ENCODE measurements at places on chromosomes 13 and 19.

GRCh38 chr19:42021185-42021584 lies 27.2 kb upstream of the ATP1A3 start:
- DNase-seq = no peak

DNA sequence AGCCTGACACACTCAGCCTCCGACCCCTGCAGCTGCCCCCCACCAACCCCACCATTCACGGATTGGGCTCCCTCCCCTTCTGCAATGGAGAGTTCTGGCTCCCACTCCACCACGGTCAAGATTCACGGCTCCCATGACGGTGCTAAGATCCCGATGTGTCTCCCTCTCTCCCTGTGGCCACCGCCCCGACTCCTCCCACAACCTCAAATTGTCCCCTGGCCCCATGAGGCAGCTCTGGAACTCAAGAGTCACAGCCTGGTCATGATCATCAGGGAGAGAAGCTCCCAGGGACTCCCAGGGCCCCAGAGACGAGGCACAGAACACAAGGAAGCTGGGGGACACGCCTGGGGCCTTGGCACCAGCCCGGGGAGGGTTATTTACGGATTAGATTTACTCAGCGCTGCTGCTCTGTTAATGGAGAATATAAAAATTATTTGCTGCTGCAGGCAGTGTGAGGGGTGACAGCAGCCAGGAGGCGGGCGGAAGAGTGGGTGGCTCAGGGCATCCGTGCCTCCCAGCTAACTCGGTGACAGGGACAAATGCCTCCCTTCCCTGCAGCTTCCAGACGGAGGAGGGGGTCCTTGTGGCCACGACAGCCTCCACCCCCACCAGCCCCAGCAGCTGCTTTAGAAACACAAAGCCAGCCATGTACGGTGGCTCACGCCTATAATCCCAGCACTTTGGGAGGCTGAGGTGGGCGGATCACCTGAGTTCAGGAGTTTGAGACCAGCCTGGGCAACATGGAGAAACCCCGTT lies 184.2 kb downstream of the PTPRS start:
- no peak for DNase-seq

DNA sequence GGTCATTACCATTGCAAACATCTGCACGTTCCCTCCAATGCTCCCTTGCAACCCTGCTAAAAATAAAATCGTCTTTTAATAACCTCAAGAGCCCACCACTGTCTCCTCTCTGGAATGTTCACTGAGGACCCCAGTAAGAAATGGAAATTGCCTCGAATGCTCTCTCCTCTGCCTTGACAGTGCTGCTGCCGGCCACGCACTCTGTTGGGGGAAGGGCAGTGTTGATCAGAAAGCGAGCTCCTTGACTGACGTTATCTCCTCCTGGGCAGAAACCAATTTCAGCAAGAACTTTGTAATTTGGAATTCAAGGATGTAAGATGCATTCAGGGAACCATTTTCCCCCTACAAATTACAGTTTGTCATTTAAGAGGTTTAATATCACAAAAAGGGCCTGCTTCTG lies 718.5 kb downstream of the UQCRFS1 start:
- DNase-seq = no peak

GRCh38 chr19:13056052-13056660 lies 46.5 kb downstream of the LYL1 start:
- DNase-seq = no peak

- no peak for DNase-seq
These were observed 16.5 kb downstream of the POU2F2 start for GRCh38 chr19:42115705-42116104.

- no peak for DNase-seq
These were observed 1049.3 kb downstream of the PCDH9 start for GRCh38 chr13:66180836-66181235.

GRCh38 chr13:94534166-94534565 lies 54.7 kb upstream of the DCT start:
- DNase-seq = no peak

DNA sequence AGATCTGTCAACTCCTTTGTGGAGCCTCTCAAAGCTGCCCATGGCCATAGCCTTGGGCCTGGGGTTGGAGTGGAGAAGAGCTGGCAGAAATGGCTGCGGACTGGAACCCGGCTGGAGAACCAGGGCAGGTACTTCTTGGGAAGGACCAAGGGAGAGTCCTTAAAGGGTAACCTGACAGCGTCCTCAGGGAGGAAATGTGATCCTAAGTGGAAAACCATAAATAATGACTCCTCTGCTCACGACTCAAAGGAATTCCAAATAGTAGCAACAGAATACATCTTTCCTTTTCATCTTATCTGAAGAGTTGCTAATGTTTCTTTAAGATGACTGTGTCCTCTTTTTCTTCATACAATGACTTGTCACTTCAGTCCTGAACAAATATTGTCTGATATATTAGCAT lies 41.0 kb downstream of the RAP2A start:
- DNase-seq = no peak

DNA sequence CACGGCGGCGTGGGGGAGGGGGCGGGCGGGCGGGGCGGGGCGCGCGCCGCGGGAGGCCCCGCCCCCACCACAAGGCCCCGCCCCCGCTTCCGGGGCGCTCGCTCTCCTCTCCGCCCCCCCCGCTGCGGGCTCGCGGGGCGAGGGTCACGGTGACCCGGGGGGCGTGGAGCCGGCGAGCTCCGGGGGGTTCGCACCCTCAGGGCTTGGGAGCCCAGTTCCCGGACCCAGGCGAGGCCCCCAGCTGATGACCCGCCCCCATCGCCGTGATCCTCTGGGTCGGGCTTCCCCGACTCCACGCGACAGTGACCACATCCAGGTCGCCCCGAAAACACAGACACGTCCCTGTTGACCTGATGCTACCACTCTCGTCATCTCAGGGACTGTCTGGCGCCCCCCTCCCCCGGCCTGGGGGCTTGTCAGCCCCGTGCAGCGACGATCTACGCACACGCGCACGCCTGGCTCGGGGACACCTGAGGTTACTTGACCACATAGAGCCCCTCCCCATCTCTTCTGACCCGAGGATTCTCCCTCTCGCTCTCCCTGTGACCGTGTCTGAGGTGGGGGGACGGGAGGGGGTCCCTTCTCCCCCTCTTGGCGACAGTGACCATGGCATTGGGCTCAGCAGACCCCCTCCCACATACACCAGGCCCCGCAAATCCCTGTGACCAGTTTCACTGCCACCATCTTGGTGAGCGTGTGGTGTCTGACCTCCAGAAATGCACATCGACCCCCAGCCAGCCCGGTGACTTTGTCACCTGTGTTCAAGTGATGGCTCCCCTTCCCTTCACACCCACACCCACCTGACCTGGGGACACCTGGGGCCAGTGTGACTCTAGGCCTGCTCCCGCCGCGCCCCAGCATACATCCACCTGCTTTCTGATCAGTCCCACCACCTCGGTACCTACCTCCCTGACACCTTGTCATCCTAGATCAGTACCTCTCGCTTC lies 670 bp downstream of the MAP2K7 start:
- DNase-seq = no peak

- no peak for DNase-seq
These were observed 64.3 kb downstream of the ZNF66 start for GRCh38 chr19:20840371-20840770.

GRCh38 chr13:32663660-32664059 lies 77.4 kb downstream of the PDS5B start:
- DNase-seq = no peak

DNA sequence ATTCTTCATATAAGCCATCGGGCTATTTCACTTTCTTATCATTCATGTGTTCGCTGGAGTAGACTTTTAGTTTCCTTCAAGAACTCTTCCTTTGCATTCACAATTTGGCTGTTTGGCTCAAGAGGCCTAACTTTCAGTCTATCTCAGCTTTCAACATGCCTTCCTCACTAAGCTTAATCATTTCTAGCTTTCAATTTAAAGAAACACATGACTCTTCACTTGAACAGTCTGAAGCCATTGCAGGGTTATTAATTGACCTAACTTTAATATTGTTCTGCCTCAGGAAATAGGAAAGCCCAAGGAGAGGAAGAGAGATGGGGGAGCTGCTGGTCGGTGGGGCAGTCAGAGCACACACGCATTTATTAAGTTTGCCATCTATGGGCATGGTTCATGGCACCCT lies 158.1 kb downstream of the SUCLA2 start:
- no peak for DNase-seq

DNA sequence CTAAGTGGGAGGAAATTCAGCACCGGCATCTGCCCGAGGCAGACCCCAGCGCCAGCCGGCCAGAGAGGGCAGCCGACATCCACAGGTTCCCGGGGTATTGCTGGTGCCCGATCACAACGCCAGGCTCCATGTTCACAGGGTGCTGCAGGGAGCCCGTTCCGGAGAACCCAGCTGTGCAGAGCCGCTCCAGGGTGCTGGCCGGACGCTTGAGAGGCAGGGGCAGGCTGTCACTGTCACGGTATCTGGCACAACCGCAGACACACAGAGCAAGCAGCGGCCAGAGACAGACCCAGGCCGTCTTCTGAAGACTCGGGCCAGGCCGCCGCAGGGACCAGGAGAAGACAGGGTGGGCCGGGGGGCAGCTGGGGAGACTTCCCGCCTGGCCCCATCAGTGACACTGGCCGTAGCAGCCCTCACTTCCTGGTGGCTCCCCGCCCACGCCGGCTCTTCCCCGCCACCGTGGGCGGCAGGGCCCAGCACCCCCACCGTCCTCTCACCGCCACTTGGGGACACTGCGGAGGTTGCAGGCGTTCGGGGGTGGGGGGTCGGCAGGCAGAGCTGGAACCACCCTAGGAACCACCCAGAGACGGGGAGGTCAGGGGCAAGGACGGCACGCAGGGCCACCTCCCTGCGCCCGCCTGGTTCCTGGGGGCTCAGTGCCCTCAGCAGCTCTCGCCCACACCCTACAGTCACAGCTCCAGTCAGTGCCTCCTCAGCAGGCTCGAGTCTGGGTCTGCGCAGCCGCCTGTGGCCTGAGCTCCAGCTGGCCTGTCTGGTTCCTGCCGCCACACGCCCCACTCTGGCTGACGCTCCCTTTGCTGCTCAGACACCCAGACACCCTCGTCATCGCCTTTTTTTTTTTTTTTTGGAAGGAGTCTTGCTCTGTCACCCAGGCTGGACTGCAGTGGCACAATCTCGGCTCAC lies 3.8 kb downstream of the RNF126 start:
- DNase-seq = no peak

GRCh38 chr13:35449821-35450220 lies 26.7 kb downstream of the MAB21L1 start:
- DNase-seq = no peak

DNA sequence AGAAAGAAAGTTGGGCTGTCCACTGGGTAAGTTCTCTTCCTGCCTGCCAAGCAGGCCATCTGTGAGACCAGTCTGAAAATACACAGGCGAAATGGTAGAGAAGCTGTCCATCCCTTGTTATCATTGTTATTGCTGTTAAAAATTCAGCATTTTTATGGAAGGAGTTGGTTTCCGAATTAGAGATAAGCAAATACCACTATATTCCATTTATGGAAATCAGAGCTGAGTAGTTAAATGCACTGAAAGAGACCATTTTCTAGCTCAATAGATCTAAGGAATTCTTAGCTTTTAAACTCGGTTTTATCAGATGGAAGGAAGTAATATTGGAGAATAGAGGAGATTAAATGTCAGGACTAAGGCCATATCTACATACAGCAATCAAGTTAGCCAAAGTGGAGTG lies 40.7 kb downstream of the MZT1 start:
- no peak for DNase-seq

DNA sequence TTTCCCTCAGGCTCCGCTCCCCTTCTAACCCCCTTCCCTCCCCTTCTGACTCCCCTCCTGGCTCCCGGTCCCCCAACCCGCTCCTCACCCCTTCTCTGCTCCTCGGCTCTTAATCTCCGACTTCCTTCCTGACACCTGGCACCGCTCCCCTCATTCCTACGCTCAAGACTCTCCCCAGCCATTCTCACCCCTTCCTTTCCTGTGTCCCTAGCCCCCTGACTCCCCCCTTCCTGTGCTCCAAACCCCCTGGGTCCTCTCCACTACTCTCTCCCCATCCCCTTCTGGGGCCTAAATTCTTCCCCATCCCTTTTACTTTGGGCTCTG lies 658 bp downstream of the CLPP start:
- no peak for DNase-seq

DNA sequence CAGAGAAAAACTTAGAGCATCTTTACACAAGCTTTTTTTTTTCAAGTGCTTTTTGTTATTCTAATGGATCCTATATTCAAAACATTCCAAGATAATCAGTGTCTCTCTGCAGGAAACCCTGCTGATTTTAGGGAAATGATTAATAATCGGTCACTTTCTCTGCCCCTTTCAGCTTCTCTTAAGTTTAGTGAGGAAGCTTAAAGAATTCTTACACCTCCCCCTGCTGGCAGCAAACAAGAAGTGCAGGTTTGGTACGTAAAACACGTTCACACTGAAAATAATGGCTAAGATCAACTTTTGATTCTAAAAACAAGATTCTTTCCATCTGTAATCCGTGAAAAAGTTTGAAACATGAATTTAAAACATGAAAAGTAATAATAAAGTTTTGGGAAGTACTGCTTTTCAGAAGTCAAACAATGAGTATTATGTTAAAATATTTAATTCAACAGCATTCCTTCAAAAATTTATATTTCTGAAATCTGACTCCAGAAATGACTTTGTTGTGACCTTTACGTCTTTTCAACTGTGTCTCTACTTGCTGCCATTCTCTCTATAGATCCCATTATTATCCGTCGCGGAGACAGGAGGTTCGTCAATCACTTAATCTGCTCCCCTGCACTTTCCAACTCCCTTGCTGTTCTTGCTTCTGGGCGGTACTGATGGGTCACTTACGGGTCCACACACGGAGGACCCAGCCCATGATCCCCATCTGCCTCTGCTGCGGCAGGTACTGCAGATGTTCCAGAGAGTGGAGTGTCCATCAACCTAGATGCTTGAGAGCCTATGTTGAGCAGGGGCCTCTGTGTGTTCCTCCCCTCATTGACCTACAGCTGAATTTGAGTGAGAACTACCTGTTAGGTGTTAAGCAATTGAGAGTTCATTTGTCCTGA lies 203.1 kb upstream of the EDNRB start:
- peak; percentile 65 for DNase-seq

DNA sequence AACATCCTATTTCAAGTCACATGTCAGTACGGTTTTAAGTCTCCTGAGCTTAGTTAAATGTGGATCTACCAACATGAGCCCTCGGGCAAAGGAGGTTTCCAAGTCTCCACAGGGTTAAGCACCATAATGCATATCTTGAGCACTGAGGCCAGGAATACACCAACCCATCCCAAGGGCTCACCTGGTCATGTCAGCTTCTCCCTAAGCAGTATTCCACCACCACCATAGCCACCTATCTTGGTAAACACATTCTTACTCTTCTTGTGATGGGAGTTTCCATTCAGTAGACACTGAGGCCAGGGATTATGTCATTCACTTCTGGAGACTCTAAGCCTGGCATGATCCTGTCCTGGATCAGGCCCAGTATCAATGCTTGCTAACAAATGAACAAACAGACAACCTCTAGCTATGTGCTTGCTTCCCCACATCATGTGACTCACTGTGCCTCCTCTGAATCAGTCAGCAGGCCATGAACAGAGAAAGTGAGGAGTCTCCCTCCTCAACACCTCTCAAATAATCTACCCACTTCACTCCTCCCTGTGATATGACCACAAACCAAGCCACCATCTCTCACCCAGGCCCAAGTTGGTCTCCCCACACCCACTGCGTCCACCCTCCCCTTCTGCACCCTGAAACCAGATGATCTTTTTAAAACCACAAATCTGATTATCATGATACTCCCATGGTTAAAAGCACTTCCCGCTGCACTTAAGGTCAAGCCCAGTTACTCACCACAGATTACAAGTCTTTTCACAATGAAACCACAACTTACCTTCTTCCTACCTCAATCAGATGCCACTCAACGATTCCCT lies 5.8 kb downstream of the PEG3 start:
- no peak for DNase-seq

GRCh38 chr19:42396381-42397262 lies 6.5 kb upstream of the CNFN start:
- peak; percentile 99 for DNase-seq
